ENCODE measurements at places on chromosomes 3 and 15.

- no peak for DNase-seq
Measured at GRCh38 chr15:48465410-48465809, 134.2 kb downstream of the DUT start.

- DNase-seq: no peak
Measured at GRCh38 chr3:179268400-179269051, 17.6 kb upstream of the KCNMB3 start.

DNA sequence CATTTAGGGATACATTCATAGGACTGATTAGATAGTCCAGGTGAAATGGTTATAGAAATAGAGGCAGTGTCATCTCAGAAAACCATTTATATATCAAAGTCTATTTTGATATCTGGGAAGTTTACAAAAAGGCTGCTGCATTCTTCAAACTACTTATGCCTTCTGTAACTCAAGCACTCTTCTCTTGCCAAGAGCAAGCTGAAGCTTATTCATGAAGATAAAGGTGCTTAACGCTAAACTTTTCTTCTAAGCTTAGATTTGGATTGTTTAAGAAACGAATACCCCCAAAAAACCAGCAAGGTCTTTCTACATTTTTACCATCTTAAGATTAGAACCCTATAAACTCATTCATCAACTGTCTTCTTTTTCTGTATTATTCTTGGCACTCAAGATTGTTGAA lies 23.3 kb upstream of the USF3 start:
- no peak for DNase-seq

GRCh38 chr15:84099181-84099580 lies 136.4 kb upstream of the GOLGA6L4 start:
- DNase-seq: no peak

GRCh38 chr3:128266453-128266852 lies 113.2 kb downstream of the EEFSEC start:
- no peak for DNase-seq

DNA sequence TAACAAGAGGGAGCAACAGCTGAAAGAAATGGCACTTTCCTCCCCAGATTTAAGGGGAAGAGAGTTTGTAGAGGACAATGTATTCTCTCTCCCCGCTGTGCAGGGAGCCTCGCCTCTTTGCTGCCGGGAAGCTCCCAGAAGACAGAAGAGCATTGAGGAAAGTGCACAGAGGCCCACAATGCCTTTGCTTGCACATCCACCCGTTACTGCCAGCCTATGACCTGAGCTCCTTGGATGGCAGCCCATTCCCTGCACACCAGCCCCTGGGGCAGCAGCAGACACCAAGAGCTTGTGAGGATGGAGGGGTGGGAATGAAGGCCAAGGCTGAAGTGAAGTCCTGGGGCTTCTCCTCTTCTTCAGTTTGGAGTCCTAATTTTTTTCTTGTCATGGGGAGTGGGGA lies 67.0 kb downstream of the CLDN11 start:
- no peak for DNase-seq

DNA sequence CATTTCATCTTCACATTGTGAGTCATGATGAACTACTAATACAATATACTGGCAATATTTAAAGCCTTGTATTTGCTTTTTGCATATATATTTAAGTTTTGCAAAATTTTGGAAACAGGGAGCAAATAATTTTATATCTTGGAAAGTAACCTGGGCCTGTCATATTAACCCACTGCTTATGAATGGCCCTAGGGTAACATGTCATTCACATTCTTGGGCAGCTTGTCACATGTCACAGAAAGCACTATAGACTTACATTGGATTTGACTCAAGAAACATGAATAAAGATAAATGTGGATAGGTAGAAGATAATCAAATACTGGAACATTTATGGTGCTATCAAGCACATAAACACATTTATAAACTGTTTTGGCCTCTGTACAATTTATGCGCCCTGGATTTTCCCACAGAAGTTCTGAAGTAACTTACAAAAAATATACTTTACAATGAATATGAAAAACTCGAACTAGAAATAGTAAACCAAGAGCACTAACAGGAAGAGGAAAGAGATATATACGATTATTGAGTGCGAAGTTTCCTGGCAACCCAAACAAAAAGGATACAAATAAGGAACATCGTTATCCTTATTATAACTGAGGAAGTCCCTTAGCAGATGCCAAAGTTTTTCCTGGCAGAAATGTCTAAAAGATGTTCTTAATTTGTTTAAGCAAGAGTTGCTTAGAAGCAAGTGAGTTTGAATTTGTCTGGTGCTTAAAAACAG lies 257.2 kb downstream of the RBMS3 start:
- DNase-seq: no peak

GRCh38 chr3:194333212-194333980 lies 17.7 kb downstream of the CPN2 start:
- DNase-seq: peak; percentile 90

- DNase-seq: no peak
Measured at GRCh38 chr15:98838387-98839259, 169.0 kb downstream of the PGPEP1L start.

DNA sequence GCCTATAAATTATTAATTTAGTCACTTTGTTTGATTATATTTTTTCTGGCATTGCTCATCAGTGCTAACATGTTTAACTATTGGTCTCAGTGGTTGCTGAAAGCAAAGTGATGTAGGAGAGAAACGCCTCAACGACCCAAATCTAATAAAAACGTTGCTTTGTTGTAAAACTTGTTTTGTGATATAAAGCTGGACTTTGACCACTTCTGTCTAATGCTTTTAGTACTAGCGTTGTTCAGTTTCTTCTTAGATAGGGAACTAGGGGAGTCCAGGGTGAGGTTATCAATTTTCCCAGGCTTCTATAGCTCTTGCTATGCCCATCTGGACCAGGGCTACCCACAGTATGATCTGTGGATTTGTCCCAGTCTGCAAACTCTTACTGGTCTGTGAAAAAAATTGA lies 80.6 kb upstream of the TBC1D5 start:
- no peak for DNase-seq

Measured in AG20443 (cell line).